ENCODE measurements at places on chromosomes 2 and 18.

DNA sequence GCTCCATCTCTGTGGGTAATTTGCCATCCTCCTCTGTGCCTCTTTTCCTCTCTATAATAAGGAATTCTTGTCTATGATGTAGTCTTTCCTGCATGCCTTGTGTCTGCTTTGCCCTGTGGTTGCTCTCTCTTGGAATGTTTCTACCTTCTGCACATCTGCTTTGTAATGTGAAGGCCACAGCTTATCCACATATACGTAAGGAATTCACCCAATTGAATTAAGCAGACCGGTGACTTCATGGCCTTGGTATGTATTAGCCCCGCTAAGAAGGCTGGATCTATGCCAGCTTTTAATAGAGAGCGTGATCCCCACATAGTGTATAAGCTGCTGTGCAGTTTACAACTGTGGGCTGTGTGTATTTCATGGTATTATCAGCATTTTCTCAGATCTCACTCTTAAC lies 274.7 kb downstream of the RNF144A start:
- no peak for DNase-seq

DNA sequence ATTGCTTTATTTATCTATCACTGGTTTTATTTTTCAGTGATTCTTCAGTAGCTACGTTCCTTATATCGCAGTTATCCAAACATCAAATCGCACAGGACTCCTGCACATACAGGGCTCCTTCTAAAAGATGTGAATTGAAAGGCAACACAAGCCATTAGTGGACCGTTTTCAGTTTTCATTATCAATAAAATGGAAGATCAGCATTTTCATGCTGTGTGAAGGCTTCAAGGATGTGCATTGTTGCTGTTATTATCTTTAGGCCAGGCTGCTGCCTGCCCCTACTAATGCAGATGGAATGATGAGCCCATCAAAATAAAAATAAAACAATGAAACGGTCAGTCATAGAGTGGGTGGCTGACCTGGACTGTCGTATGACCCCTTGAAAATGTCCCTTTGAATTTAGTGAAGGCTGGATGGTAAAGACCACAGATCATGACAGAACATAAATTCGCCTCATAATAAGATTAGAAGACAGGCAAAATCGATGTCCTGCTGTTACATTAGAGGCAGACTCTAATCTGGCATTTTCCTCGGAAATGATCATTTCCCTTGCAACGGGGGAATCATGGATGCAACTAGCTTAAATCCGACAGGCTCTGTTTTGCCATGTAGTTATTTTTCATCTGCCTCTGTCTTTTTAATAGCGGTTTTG lies 32.9 kb downstream of the ITGB6 start:
- no peak for DNase-seq

DNA sequence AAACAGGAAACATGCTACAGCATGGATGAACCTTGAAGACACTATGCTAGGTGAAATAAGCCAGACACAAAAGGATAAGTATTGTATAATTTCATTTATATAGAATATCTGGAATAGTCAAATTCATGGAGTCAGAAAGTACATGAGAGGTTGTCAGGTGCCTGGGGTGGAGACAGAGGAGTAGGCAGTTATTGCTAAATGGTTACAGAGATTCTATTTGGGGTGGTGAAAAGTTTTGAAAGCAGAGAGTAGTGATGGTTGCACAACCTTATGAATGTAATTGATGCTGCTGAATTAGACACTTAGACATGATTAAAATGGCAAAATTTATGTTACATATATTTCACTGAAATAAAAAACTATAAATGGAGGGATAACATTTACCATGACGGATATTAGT lies 197.4 kb downstream of the VAPA start:
- DNase-seq: no peak

DNA sequence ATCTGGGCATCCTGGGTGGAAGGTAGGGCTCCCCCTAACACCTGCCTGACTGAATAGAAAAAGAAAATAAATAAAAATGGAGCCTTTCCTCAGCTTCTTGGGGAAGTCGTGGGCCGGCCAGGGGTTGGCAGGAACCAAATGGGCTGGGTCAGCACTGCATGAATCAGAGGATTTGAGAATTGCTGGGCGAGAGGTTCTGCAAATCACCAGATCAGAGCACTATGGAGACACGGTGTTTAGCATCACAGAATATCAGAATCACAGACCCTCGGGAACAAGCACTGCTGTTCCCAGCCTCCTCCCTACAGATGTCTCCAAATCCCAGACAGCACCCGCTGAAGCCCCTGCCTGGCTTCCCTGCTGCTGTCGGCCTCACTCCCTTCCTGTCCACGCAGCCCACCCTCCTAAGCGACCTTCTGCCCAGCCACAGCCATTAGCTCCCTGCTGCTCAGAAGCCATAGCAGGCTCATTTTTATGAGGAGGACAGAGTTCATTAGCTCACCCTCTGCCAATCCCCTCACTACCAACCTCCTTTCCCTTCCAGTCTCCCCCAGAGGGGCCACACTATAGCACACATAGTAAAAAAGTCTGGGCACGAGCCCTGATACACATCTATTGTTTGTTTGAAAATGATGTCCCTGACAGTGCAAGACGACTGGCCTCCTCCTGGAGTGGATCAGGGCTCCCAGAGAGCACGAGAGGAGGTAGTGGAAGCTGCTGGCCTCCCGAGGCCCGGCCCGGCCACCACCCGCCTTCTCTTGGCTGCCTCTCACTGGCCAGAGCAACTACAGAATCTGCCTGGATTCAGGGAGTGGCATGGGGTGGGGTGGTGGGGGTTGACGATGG lies 64.6 kb upstream of the TAF1B start:
- no peak for DNase-seq

- no peak for DNase-seq
Observed at GRCh38 chr18:48993586-48993985, 42.8 kb upstream of the SMAD7 start.
